NCI-H146 (cell line): ENCODE measurements at places on chromosomes 6 and 20.

DNA sequence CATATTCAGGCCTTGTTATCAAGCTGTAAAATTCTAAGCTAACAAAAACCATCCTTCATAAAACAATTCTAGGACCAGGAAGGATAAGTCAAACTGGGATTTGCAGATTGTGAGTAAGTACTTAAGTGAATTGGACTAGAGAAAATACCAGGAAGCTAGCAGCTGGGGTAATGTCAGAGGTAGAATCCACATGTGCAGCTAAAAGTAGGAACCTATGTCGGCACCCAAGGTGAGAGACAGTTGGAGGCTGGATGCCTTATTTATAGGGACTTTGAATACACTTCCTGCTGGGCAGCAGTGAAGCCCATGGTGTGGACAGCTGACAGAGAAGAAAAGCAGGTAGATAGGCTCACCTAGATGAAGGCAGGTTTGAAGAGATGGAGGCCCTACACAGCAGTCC, 127.3 kb downstream of the FLRT3 start:
- peak; percentile 74 for DNase-seq

DNA sequence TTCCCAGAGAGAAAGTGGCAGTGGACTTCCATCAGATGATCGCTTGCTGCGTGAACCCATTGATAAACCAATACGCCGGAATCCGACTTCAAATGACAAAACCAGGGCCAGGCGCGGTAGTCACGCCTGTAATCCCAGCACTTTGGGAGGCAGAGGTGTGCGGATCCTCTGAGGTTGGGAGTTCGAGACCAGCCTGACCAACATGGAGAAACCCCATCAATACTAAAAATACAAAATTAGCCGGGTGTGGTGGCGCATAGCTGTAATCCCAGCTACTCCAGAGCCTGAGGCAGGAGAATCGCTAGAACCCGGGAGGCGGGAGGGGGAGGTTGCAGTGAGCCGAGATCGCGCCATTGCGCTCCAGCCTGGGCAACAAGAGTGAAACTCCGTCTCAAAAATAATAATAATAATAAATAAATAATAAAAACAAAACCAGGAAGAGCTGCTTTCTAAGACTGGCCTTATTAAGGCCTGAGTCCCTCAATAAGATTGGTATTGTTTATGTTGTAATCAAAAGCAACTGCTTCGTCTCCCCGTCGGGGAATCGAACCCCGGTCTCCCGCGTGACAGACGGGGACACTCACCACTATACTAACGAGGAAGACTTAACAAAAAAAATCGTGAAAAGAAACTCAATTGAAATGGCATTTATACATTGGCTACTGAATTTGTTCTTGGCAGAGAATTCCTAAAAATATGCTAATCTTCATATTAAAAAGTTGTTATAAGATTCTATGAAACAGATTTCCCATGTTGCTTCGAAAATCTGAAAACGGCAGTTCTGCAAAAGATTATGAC, 110.2 kb upstream of the ZNF184 start:
- DNase-seq, result peak; percentile 31

- no peak for DNase-seq
Observed at GRCh38 chr6:125516644-125517043, 214.9 kb upstream of the HDDC2 start.

DNA sequence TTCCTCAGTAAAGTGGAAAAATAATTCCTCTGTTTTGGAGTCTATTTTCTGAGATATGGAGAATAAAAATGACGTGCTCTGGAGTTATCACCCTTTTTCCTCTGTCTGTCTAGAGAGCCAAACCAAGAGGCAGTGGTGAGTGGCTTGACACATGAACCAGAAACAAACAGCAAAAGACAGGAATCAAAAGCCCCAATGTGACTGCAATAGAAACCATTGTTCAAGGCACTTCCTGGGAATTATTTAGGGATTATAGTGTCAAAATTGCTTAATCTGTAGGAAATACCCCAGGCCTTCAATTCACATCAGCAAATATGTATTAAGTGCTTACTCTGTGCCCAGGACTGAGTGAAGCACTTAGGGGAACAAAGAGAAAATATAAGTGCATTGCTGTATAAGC, 560.4 kb upstream of the JAG1 start:
- peak; percentile 9 for DNase-seq

DNA sequence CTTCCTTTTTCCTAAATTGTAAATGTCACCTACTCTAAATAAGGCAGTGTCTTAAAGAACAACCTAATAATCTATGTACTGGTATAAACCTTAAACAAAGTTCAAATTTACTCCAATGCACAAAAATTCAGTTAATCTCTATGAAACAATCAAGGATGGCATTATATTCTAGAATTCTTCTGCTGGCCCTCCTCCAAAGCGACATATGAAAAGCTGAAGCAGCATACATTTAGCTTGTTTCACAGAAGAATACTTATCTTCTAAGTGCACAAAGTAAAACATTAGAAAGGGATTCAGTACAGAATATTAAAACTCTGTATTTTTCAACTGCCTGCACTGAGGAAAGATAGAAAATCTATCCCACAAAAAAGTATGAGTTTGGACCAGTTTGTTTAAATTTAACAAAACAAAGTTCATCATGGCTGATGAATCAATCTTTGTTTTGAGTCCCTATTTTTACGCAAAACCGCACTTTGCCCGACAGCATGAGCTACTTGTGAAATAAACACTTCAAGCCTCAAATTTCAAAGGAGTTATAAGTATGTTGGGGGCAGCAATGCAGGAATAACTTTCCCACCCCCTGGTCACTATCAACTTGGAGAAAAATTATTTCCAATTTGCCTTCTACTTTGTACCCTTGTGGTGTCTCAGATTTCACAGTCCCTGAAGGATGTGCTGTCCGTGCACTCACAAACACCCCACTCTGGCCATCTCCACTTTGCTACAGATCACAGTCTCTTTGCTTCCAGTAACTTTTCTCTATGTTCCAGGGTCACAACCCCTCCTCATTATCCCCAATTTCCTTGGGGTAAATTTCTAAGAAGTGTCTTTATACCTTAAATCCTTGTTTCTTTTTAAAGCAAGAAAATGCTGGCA, 238.2 kb downstream of the PRKN start:
- no peak for DNase-seq

GRCh38 chr6:23620911-23621401, 505.1 kb upstream of the NRSN1 start:
- DNase-seq, result no peak

- no peak for DNase-seq
Observed at GRCh38 chr6:62999796-63000195, 211.5 kb upstream of the FKBP1C start.

DNA sequence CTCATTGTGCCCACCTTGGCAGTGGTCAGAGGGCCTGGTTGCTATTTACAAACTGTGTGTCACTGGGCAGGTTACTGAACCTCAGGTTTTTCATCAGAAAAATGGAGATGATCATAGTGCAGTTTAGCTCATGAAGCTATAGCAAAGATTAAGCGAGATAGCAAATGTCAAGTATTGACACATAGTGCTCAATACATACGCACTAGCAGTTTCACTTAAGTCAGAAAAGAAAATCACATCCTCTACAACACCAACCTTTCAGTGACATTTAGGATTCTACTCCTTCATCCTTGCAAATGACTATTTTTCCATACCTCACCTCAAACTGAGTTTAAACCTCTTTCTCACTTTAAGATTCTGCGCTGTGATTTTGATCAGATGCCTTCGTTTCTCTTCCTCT, 16.2 kb downstream of the GPR63 start:
- no peak for DNase-seq

GRCh38 chr6:121652223-121652622, 216.8 kb downstream of the GJA1 start:
- no peak for DNase-seq

DNA sequence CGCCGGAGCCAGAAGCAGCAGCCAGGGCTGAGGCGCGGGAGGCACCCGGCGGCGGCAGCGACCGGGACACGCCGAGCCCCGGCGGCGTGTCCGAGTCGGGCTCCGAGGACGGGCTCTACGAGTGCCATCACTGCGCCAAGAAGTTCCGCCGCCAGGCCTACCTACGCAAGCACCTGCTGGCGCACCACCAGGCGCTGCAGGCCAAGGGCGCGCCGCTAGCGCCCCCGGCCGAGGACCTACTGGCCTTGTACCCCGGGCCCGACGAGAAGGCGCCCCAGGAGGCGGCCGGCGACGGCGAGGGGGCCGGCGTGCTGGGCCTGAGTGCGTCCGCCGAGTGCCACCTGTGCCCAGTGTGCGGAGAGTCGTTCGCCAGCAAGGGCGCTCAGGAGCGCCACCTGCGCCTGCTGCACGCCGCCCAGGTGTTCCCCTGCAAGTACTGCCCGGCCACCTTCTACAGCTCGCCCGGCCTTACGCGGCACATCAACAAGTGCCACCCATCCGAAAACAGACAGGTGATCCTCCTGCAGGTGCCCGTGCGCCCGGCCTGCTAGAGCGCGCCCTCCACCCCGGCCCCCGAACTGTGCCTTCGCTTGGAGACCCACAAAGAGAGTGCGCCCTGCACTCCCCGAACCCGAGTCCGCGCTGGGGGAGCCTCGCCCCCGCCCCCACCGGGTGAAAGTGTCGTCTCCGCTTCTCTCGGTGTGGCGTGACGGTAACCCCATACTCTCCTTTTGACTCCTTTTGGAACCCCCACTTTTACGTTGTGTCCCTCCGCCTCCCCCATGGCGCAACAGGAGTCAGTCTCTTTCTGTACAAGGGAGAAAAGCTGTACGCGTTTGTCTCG, 1.6 kb downstream of the INSM1 start:
- peak; percentile 74 for DNase-seq

DNA sequence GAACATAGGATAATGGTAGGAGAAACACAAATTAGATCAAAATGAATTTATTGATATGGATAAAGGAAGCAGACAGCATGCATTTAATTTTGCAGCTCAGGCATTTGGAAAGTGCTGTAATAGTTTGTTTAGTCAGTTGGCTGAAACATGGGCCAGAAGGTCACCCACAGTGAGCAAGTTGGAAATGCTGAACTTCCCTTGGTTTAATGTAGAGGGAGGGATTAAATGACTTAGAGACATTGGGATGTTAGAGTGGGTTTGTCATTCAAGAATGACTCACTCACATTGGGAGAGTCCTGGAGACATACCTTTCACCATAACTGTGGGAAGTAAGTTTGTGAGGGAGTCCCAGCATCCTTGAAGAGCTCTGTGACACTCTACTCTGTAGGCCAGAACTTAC, 231.5 kb upstream of the PLCB4 start:
- no peak for DNase-seq

GRCh38 chr6:5813625-5814027, 193.1 kb downstream of the NRN1 start:
- DNase-seq, result no peak

- no peak for DNase-seq
Observed at GRCh38 chr6:137729866-137730629, 137.0 kb upstream of the TNFAIP3 start.

- peak; percentile 10 for DNase-seq
Observed at GRCh38 chr20:36646678-36647077, 682 bp upstream of the SLA2 start.

DNA sequence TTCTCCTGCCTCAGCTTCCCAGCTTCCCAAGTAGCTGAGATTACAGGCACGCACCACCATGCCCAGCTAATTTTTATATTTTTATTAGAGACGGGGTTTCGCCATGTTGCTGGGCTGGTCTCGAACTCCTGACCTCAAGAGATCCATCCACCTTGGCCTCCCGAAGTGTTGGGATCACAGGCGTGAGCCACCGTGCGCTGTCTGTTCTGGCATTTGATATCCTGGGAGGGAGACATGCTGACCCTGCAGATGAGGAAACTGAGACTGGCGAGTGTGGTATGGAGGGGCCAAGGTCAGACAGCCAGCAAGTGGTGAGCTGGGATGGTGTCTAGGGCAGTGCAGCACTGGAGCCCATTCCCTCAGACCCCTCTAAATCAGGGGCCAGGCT, 44.6 kb downstream of the SRC start:
- DNase-seq, result no peak

- peak; percentile 98 for DNase-seq
Observed at GRCh38 chr6:24980507-24981385, 45.0 kb upstream of the RIPOR2 start.

GRCh38 chr20:51412333-51412871, 130.1 kb downstream of the NFATC2 start:
- no peak for DNase-seq

DNA sequence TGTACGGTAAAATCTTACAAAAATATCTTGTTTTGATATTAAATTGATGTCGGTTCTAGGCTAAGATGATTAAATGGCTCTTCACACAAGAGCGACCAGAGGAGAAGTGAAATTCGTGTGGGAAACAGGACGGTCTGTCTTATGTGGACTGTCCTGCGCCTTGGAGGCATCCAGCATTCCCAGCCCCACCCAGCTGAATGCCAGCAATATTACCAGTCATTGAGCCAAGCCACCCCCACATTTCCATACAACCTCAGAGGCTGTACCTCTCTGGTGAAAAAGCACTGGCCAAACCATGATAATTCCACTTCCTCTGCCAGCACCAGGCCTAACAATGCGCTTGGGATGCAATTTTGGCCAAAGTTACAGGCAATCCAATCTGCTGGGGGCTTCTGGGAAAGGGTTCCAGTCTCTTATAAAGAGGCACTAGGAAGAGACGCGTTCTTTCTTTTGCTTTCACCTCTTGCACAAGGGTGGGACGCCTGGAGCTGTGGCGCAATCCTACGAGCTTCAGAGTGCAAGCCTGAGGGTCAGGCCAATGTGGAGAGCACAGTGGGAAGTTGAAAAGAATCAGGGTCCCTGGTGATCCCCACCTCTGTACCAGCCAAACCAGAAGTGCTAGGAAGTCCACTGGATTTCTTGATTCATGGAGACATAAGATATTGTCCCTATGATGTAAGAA, 213.1 kb downstream of the PREX1 start:
- DNase-seq, result no peak

- DNase-seq, result no peak
Observed at GRCh38 chr6:25960734-25961133, 1.9 kb upstream of the TRIM38 start.

GRCh38 chr6:73227606-73228255, 2.4 kb upstream of the KHDC1L start:
- no peak for DNase-seq

GRCh38 chr6:10886691-10887502, at the start of gene SYCP2L:
TSS of gene SYCP2L (plus strand) at chr6:10887052. CDS start at chr6:10887127, 75 bp downstream.
- DNase-seq, result peak; percentile 72

DNA sequence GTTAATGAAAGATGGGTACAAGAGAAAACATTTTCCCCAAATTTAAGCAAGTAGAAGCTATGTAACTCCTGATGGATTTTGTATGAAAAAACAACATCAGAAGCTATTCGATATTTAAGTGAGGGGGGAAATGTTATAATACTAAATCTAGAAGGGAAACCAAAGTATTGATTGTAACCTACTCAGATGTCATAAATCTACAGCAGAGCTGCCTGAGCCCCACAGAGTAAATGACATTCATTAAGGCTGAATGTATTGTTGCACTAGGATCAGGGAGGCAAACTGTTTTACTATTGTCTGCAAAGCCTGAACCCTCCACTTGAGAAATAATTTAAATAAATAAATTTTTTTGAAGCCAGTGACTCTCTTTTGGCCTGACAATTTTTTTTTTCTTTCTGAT, 19.3 kb downstream of the ANKRD6 start:
- peak; percentile 8 for DNase-seq

DNA sequence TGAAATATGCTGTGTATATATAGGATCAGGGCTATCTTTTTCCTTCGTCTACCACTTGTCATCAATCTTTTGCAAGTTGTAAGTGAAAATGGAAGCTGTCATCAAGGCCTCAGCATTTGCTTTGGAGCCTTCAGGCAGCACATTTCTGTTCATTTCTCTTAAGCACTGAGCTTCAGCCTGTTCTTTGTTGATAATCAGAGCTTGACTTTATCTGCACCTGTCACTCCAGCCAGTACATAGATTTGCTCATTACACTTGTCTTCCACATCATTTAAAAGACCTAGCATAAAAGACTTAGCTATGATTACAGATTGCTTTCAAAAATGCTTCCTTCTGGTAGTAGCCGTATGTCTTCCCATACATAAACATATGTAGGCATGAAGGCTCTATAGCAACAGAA, 189.8 kb upstream of the GRIK2 start:
- no peak for DNase-seq
